Activated CD4-positive, alpha-beta T cell treated with anti-CD3 and anti-CD28 coated beads for 36 hours (primary cell): ENCODE measurements at places on chromosomes 12 and 14. TPM values are rescaled to one million over a fixed set of nuclear protein-coding genes. Genes with fewer than 3 reads are reported as not detected.

TMEM229B gene
- total RNA-seq = 1.3 TPM

GRCh38 chr12:77347017-77347416 is 281.6 kb upstream of the E2F7 start:
- H3K4me1 ChIP-seq = no peaks in the 10 kb centered on the region
- H3K27ac ChIP-seq = no peak overlapping the region
- DNase-seq = no peak
- no peaks in the 10 kb centered on the region for H3K27me3 ChIP-seq

DNA sequence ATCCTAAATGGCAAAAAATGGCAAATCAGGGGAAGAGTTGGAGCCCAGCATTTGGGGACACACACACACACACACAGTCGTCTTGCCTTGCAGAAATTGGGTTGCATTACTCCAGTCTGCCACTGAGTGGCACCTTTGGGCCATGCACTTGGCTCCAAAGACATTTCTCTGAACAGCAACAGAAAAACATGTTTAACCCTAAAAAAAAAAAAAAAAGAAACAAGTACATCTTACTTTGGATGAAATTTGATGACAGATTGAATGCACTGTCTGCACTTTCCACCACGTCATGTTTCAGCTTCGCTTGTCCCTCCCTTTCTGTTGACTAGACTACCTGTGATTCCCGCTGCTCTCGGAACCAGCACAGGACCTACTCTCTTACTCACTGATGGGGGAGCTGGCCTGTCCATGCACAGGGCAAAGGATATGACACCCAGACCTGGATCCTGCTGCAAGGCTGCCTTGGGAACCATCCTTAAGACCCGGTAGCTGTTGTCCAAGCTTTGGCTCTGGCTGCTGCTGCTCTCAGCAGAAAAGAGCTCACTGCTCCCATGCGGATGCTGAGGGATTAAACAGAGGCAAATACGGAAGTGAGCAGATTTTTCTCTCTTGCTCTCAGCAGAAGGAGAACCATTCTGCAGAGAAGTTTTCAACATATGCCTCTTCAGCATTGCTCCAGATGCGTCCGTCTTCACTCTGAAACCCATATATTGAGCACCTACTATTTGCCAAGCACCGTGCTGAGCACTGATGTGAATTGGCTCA is 376.8 kb downstream of the DPF3 start:
- H3K36me3 ChIP-seq = peaks cover 2% of the 10 kb centered on the region
- no peak overlapping the region for H3K27ac ChIP-seq
- H3K4me1 ChIP-seq = peaks cover 54% of the 10 kb centered on the region
- H3K4me3 ChIP-seq = no peak overlapping the region
- no peaks in the 10 kb centered on the region for H3K27me3 ChIP-seq

- no peaks in the 10 kb centered on the region for H3K27me3 ChIP-seq
- H3K4me1 ChIP-seq = peaks cover under 1% of the 10 kb centered on the region
- DNase-seq = peak; percentile 12
- no peak overlapping the region for H3K4me3 ChIP-seq
- no peak overlapping the region for H3K27ac ChIP-seq
- peaks cover 33% of the 10 kb centered on the region for H3K36me3 ChIP-seq
Measured at GRCh38 chr12:121903202-121903601, 14.6 kb downstream of the PSMD9 start.

- H3K27me3 ChIP-seq = no peaks in the 10 kb centered on the region
- peak overlapping the region; percentile 83 for H3K27ac ChIP-seq
- H3K36me3 ChIP-seq = peaks cover 48% of the 10 kb centered on the region
- DNase-seq = peak; percentile 69
Measured at GRCh38 chr12:118052324-118053070, 8.5 kb downstream of the WSB2 start.

GRCh38 chr12:112907415-112908157 is 824 bp downstream of the OAS1 start:
- no peak for DNase-seq
- H3K4me1 ChIP-seq = peaks cover 52% of the 10 kb centered on the region
- peak overlapping the region; percentile 85 for H3K4me3 ChIP-seq
- peak overlapping the region; percentile 95 for H3K27ac ChIP-seq
- peaks cover 22% of the 10 kb centered on the region for H3K36me3 ChIP-seq
- H3K27me3 ChIP-seq = no peaks in the 10 kb centered on the region

DNA sequence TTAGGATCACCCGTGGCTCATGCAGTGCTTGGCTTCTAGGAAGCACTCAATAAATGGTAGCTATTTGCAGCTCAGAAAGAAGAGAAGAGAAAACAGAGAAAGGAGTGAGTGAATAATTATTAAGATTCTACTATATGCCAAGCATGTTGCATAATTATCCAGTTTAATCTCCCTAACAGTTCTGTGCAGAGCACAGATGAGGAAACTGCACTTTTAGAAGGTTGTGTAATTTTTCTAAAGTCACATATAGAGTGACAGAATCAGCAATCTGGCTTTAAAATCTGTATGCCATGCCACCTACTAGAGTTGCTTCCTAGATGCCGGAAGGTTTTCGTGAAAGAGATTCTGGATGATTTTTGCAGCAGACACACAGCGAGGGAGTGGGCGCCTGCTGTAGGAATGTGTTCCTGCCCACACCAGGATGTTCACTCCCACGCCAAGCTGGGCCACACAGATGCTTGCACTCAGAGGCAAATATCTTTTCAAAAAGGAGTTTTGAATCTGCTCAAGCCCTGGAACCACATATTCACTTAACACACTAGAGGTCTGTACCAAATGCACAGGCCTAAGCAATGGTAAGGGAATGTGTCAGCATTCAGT is 50.2 kb upstream of the SMCO2 start:
- H3K4me3 ChIP-seq = no peak overlapping the region
- DNase-seq = no peak
- H3K4me1 ChIP-seq = no peaks in the 10 kb centered on the region
- peaks cover 4% of the 10 kb centered on the region for H3K27me3 ChIP-seq
- H3K27ac ChIP-seq = no peak overlapping the region

- no peak for DNase-seq
- H3K27ac ChIP-seq = no peak overlapping the region
- H3K4me3 ChIP-seq = no peak overlapping the region
- no peaks in the 10 kb centered on the region for H3K27me3 ChIP-seq
- no peaks in the 10 kb centered on the region for H3K36me3 ChIP-seq
- H3K4me1 ChIP-seq = no peaks in the 10 kb centered on the region
Measured at GRCh38 chr12:31005944-31006361, 67.7 kb upstream of the DDX11 start.

DNA sequence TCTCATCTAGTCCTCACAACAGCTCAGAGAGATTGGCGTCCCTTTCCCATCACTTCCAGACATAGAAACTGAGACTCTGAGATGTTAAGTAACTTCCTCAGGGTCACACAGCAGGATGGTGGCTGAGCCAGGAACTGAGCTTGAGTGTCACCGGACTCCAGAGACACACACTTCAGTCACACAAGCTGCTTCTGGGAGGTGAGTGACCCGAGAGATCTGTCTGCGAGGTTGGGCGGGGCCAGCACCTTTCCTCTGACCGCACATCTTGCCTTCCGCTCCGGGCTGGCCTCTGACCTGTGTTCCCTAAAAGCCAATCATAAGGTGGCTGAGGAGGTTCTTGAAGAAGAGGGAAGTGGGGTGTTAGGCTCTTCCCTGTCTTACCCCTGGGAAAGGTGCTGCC is 72.2 kb downstream of the ADCK1 start:
- DNase-seq = no peak
- no peak overlapping the region for H3K27ac ChIP-seq
- no peaks in the 10 kb centered on the region for H3K27me3 ChIP-seq
- H3K4me1 ChIP-seq = no peaks in the 10 kb centered on the region
- no peak overlapping the region for H3K4me3 ChIP-seq

- H3K27ac ChIP-seq = no peak overlapping the region
- H3K36me3 ChIP-seq = peaks cover 15% of the 10 kb centered on the region
- no peaks in the 10 kb centered on the region for H3K27me3 ChIP-seq
- DNase-seq = no peak
- H3K4me1 ChIP-seq = peaks cover 30% of the 10 kb centered on the region
- H3K4me3 ChIP-seq = no peak overlapping the region
Measured at GRCh38 chr14:71482671-71483070, 449.6 kb upstream of the RGS6 start.

DNA sequence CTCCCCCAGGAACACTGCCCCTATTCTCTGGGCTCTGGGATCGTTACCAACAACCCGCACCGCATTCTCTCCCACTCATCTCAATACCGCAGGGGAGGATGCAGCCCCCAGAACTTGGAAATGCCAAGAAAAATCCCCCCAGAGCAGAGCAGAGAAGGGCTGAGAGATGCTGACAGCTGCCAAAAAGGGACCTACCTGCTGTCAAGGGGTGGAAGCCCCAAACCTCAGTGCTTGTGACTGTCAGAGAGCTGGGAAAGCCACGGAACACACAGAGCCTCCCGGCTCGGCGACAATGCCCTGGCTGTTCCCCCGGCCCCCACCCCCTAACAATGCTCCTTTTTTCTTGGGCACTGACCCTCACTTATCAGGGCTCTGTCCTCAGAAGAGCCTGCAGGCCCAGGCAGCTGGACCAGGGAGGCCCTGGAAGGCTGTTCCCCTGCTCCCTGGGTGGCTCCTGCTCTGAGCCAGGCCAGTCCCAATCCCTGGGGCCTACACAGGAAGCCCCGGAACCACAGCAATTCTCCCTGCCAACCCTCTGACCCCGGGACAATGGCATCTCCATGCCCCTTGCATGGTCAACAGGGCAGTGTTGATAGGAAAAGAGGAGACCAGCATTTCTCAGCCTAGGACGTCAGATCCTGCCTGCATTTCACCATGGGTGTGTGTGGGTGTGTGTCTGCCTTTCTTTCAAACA is 78.9 kb downstream of the ITPK1 start:
- no peaks in the 10 kb centered on the region for H3K36me3 ChIP-seq
- DNase-seq = no peak
- H3K4me1 ChIP-seq = peaks cover 22% of the 10 kb centered on the region
- no peaks in the 10 kb centered on the region for H3K27me3 ChIP-seq
- no peak overlapping the region for H3K4me3 ChIP-seq

- no peaks in the 10 kb centered on the region for H3K36me3 ChIP-seq
- no peak overlapping the region for H3K27ac ChIP-seq
- no peaks in the 10 kb centered on the region for H3K4me1 ChIP-seq
- no peak overlapping the region for H3K4me3 ChIP-seq
- peaks cover 4% of the 10 kb centered on the region for H3K27me3 ChIP-seq
- no peak for DNase-seq
Measured at GRCh38 chr12:81699551-81699950, 59.6 kb downstream of the PPFIA2 start.

- H3K36me3 ChIP-seq = no peaks in the 10 kb centered on the region
- H3K4me3 ChIP-seq = no peak overlapping the region
- no peak overlapping the region for H3K27ac ChIP-seq
Measured at GRCh38 chr14:69313176-69313575, 53.2 kb downstream of the GALNT16 start.

- peaks cover 2% of the 10 kb centered on the region for H3K27me3 ChIP-seq
- H3K36me3 ChIP-seq = peaks cover 40% of the 10 kb centered on the region
- no peak for DNase-seq
- peak overlapping the region; percentile 38 for H3K4me3 ChIP-seq
- peak overlapping the region; percentile 93 for H3K27ac ChIP-seq
Measured at GRCh38 chr14:94344389-94344788, 21.3 kb upstream of the SERPINA6 start.

DNA sequence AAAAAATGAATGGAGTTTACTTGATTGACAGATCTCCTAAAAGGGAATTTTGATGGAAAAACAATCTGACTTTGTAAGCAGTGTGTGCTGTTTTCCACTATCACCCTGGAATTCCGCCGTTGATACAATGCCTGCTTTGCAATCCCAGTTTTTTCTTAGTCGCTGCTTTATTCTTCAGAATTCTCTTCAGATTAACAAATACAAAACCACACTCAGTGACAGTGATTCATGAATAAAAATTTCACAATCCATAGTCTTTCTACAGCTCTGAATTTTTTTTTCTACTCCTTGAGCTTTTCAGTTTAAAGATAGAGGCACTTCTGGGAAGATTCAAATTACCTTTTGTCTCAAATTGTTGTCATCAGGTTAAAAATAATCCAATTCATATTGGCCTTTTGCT is 44.6 kb upstream of the KITLG start:
- no peak overlapping the region for H3K27ac ChIP-seq
- H3K36me3 ChIP-seq = no peaks in the 10 kb centered on the region
- no peak for DNase-seq
- no peak overlapping the region for H3K4me3 ChIP-seq
- H3K4me1 ChIP-seq = no peaks in the 10 kb centered on the region

ACADS gene
- 17.4 TPM for total RNA-seq

DNA sequence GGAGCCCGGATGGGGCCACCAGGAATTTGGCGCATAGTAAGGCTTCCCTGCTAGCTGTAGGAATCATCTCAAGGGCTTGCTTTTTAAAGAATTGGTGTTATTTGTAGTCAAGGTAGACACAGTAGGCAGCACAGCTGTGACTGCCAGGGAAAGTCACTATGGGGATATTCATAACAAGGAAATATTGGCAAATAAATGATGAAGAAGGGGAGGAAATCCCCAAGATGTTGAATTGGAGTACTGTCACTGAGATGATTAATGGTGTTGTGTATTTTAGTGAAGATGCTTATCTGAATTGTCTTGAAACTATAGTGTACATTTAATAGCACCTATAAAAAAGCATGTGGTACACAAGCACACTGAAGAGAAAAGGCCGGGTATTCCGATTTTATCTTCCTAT is 118.9 kb downstream of the NPAS3 start:
- no peaks in the 10 kb centered on the region for H3K27me3 ChIP-seq
- DNase-seq = no peak
- no peaks in the 10 kb centered on the region for H3K4me1 ChIP-seq
- H3K4me3 ChIP-seq = no peak overlapping the region

DNA sequence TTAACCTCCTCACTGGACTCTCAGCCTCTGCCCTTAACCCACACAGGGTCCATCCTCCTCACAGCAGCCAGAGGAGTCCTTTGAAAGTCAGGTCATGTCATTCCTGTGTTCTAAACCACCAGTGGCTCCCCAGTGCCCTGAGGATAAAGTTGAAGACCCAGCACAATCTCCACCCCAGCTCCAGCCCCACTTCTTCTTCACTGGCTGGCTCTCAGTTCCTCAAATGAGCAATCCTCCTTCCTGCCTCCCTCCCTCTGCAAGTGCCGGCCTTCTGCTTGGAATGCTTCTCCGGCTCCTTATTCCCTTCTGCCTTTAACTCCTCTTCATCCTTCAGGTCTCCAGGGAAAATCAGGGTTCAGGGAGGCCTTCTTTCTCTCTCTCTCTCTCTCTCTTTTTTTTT is 32.0 kb upstream of the SPPL3 start:
- no peak for DNase-seq
- H3K4me3 ChIP-seq = no peak overlapping the region
- H3K27me3 ChIP-seq = peaks cover 6% of the 10 kb centered on the region

GRCh38 chr14:105018414-105018813 is 2.5 kb downstream of the CDCA4 start:
- H3K27ac ChIP-seq = peak overlapping the region; percentile 19
- peaks cover 73% of the 10 kb centered on the region for H3K4me1 ChIP-seq
- peaks cover 44% of the 10 kb centered on the region for H3K36me3 ChIP-seq
- H3K4me3 ChIP-seq = peak overlapping the region; percentile 91
